CD4-positive, alpha-beta T cell treated with Interleukin-6 at 100 ng/mL for 8 hours (primary cell): ENCODE measurements at places on chromosomes 6 and 20.

DNA sequence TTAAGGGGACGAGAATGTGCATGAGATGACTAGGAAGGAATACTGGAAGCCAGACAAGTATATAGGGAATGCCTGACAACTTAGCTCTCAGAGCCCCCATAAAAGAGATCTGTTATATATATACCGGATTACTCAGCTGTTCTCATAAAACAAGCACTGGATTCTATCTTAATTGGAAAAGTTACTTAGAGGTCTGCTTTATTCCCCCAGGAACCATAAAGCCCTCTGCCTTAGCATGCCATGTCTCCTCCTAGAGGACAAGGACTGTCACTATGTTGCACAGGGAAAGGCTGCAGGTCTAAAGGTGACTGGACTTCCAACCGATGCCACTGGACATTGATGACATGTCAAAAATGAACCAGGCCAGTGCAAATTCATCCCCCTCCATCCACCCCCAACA is 6.4 kb downstream of the EXOC2 start:
- DNase-seq: no peak

DNA sequence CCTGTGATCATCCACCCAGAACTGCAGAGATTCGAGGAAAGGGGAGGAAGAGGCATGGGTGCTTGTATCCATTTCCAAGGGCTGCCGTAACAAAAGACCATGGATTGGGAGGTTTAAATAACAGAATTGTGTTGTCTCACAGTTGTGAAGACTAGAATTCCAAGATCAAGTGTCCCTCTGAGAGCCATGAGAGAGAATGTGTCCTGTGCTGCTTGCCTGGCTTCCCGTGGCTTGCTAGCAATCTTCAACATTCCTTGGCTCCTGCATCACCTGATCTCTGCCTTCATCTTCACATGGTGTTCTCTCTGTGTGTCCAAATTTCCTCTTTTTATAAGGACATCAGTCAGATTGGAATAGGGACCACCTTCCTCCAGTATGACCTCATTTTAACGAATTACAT is 69.8 kb downstream of the CDC40 start:
- DNase-seq: no peak

- no peak for DNase-seq
Observed at GRCh38 chr6:112936504-112936903, 589.4 kb downstream of the RFPL4B start.

DNA sequence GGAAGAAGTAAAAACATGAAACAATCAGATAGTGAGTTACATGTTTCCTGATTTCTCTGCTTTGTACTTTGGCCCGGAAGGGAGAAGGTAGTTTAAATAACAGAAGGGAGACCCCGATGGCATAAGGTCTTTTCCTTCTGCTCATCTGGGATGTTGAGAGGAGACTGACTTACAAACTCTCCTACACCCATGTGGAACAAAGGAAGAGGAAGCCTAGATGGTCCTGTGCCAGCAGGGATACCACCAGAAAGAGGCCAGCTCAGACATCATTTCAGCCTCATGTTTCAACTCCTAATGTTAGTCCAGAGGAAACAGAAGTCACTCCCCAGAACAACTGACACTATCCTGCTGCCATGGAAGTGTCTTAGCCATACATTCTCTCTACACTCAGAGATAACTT is 250.7 kb upstream of the NOX3 start:
- DNase-seq: no peak

GRCh38 chr6:133961831-133962230 is 8.8 kb downstream of the TBPL1 start:
- DNase-seq: no peak

- DNase-seq: no peak
Observed at GRCh38 chr6:23705697-23706096, 420.3 kb upstream of the NRSN1 start.

GRCh38 chr20:38315290-38315966 is 11.5 kb downstream of the BPI start:
- DNase-seq: no peak

DNA sequence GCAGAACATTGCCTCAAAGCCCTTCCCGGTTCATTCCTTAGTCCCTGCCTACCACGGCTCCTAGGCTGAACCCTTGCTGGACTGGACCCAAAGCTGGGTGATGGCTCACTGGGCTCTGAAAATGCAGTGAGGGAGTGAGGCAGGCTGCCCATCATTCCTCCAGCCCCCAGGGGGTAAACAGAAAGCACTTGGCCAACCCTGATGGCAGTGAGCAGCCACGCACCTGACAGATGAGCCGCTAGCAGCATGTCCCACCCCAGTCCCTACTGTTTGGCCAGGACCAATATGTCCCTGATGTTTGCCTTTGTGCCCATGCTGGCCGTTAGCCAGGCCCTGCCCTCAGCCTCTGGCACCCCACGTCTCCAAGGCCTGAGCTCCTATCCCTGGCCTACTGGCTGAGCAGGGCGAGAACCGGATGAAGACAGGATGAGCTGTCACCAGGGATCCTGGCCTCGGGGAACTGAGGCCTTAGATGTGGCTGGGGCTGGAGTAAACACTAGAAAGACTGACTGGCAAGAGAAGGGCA is 19.4 kb upstream of the BAK1 start:
- no peak for DNase-seq

DNA sequence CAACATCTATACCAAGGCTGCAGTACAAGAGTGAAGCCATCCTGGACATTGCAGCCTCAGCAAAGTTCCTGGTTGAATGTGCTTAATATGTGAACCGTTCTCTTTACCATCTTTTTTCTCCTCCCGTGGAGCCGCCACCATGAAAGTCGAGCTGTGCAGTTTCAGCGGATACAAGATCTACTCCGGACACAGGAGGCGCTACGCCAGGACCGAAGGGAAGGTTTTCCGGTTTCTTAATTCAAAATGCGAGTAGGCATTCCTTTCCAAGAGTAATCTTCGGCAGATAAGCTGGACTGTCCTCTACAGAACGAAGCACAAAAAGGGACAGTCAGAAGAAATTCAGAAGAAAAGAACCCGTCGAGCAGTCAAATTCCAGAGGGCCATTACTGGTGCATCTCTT is 8.4 kb upstream of the LINC00237 start:
- no peak for DNase-seq

GRCh38 chr6:129607581-129608186 is 102.3 kb downstream of the ARHGAP18 start:
- no peak for DNase-seq

- no peak for DNase-seq
Observed at GRCh38 chr6:125910527-125910926, 46.0 kb upstream of the HINT3 start.

DNA sequence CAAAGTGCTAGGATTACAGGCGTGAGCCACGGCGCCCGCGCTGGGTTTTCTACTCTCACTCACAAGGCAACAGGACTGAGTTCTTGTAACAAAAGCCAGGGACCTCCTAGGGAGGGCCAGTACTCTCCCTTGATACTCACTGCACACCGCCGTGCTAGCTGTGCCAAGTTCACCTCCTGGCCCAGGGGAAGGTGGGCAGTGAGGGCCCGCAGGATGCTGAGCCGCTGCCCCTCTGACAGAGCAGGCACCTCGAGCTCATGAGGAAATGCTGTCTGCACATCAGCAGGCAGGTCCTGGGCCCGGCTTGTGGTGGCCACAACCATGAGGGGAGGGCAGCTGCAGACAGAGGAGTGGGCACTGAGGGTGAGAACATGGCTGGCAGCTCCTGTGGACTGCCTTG is 6.7 kb downstream of the GNMT start:
- no peak for DNase-seq

DNA sequence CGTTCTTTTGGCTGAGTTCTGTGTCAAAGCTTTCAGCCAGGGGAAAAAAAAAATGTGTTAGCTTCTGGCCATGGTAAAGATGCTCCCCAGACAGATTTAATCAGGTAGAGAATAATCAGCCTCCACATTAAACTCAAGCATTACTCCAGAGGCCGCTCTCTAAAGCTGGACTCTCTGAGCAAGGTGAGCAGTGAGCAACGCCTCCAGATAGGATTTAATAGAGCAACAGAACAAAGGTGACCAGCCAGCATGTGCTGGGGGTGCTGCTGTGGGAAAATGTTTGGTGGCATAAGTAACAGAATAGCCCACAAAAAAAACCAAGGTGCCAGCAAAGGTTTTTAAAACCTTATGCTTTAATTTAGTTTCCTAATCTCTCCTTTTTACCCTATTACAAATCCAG is 103.5 kb upstream of the TRAF3IP2 start:
- DNase-seq: no peak

- no peak for DNase-seq
Observed at GRCh38 chr20:23159947-23160318, 73.8 kb upstream of the CD93 start.

DNA sequence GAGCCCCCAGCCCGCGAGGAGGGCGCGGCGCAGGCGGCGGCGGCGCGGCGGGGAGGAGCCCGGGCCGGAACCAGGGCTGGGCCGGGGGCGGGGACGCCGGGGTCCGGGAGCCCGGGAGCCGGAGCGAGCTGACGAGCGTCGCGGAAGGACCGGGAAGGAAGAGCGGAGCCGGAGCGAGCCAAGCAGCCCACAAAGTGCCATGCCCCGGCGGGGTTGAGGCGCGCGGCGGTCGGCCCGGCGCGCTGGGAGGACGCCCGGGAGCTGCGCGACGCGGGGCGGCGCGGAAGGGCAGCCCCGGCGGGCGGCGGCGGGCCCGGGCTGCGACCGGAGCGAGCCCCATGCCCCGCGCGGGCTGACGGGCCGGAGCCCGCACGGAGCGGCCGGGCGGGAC is 289 bp downstream of the FOXP4 start:
- peak; percentile 27 for DNase-seq

- no peak for DNase-seq
Observed at GRCh38 chr6:138485586-138486248, 13.6 kb downstream of the NHSL1 start.

GRCh38 chr6:137219664-137220252 is 573 bp upstream of the IFNGR1 start:
- no peak for DNase-seq

DNA sequence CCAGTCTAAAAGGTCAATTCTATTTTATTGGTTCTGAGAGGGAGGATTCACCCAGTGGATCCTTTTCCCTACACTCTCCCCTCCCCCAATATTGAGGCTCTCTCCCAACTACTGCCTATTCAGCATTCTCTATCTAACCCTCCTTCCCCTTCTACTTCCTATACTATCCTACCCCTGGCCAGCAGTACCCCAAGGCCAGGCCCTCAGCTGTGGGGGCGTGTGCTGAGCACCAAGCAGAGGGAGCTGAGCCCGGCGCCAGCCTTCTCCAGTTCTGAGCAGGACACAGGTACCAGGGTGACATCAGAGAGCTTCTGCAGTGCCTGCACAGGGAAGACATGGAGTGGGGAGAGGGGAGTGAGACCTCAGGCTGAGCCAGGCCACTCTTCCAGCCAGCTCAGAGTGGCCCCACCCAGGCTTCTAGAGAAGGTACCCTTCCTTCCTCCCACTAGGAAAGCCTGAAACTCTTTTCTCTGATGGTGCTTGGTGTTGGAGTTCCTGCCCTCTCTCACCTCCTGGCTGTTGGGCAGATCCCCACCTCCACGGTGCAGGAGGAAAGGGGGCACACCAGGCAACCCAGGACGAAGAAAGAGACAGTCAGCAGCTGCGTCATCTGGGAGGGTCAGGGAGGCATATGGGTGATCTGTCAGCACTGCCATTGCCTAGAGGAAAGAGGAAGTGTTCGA is 1.9 kb downstream of the DDAH2 start:
- DNase-seq: peak; percentile 23

- DNase-seq: no peak
Observed at GRCh38 chr6:106185615-106186014, 99.5 kb downstream of the PRDM1 start.

DNA sequence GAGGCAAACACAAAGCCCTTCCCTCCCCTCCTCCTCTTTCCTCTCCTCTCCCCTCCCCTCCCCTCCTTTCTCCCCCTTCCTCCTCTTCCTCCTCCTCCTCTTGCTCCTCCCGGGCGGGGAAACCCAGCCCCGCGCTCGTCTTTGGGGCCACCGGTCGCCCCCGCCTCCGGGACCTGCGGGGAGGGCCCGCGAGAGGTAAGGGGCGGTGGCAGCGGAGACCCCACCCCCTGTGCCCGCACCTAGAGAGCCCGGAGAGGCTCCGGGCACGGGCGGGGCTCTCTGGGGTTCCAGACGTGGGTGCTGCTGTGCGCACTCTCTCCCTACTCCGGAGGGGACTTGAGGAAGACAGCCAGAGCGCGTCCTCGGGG is at the start of gene RIN2:
Gene RIN2 (plus strand): TSS at position 126 of the 368 bp plus-strand sequence. CDS start 131,344 bp downstream, outside the sequence.
- no peak for DNase-seq

DNA sequence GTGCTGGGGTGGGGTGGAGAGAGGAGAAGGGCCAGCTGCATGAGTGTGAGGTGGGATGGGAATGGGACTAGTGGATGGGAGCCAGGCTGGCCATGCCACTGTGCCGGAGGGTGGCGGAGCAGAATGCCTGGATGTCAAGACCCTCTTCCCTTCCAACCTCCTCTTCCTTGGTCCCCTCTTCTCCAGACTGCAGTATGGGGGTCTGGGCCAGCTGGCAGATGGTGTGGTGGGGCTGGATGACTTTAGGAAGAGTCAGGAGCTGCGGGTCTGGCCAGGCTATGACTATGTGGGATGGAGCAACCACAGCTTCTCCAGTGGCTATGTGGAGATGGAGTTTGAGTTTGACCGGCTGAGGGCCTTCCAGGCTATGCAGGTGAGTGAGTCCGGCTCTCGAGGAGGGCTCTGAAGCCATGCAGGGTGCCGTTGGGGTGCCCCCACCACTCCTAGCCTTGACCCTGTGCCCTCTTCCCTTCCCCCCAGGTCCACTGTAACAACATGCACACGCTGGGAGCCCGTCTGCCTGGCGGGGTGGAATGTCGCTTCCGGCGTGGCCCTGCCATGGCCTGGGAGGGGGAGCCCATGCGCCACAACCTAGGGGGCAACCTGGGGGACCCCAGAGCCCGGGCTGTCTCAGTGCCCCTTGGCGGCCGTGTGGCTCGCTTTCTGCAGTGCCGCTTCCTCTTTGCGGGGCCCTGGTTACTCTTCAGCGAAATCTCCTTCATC is 7.7 kb downstream of the DDR1 start:
- DNase-seq: no peak

DNA sequence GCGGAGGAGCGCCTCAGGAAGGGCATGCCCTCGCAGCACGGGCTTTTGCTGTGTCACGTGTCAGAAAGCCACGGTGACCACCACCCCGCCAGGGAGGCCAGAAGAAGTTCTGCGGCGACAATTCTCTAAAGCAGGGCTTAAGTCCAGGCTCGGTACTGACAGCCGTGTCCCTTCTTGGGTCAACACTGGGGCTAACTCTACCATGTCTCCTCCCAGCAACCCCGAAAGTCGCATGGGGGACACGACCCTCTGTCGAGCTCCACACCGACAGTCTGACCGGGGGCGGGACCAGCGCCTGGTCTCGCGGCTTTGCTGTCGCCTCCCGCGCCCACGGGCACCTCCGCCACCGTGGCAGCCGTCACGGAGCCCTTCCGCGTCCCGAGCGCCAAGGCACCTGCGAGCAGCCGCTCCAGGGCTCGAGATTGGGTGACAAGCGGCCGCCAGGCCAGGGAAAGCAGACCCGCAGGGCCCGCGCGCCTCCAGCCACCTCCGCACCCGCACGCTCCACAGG is 534 bp downstream of the NANP start:
- peak; percentile 6 for DNase-seq

DNA sequence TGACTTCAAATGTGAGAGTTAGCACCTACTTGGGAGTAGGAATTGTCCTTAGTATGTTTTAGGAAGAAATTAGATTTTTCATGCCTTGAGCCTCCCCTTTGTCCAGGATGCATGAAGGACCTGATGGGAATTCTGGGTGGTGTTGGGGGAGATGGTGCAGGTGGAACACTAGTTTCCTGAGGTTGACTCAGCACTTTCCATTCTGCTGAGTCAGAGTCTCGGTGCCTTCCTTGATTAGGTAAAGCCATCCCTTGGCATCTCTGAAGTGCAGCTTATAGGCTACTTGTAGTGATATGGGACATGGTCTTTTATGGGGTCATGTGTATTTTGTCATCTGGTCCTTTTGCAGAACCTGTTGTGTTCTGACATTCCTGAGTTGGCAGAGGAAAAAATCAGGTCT is 105.3 kb downstream of the PHACTR3 start:
- no peak for DNase-seq
